ENCODE measurements at places on chromosomes 2 and 18.
A peak's percentile ranks its signal among the peaks of the same experiment; 100 is the strongest.

GRCh38 chr2:173550143-173550542 is 195.5 kb downstream of the CDCA7 start:
- no peak for DNase-seq

DNA sequence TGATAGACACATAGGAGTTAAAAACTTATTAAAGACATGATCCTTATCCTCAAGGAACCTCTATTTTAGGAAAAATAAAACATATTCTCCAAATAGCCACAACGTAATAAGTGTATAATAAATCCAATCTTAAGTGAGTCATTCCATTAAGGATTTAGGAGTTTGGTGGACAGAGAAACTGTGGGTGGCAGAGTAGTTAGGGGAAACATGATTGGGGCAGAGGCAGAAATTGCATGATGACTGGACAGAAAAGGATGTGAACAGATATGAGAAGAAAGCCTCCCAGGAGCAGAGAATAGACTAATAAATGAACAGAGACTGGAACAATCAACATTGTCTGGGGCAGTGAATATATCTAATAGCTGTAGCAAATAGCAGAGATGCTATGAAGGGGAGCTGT is 48.1 kb upstream of the SIGLEC15 start:
- no peak for DNase-seq

DNA sequence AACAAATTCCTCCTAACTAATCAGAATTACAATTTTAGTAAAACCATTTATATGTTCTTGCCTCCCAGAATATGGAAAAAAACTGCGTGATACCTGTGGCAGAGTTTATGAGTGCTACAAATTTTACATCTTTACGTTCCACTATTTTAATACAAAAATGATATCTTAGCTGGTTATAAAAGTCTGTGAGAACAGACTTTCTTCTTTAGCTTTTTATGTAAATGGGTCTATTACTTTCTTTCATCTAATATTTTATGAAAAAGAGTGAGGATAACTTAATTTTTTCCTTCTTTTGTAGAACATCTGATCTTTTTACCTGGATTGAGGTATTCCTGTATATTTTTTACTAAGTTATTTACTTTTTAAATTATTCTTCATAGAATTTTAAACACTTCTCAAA is 22.1 kb upstream of the REG3A start:
- no peak for DNase-seq

- DNase-seq = no peak
Observed at GRCh38 chr2:190537765-190538164, 3.2 kb upstream of the NEMP2 start.

- no peak for DNase-seq
Observed at GRCh38 chr18:45652303-45653080, 37.2 kb downstream of the SLC14A2 start.

GRCh38 chr2:127508631-127509034 is 17.7 kb downstream of the IWS1 start:
- peak; percentile 39 for DNase-seq

GRCh38 chr2:224023188-224023587 is 15.9 kb downstream of the SERPINE2 start:
- DNase-seq = no peak

GRCh38 chr2:7899923-7900322 is 781.9 kb upstream of the ID2 start:
- no peak for DNase-seq

DNA sequence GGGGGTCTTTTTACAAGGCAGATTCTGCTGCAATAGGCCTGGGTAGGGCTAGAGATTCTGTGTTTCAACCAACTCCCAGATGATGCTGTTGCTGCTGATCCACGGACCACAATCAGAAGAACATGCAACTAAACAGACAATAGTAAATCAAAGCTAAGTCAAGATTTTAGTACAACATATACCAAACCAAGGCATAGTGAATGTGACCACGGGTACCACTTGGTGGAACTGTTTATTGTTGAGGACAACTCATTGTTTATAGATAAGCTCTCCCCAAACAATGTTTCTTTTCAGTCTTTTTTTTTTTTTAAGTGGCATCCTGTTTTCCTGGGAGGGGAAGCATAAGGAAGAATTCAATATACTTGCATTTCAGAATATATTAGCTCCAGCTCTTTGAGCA is 36.0 kb upstream of the DARS1 start:
- no peak for DNase-seq

DNA sequence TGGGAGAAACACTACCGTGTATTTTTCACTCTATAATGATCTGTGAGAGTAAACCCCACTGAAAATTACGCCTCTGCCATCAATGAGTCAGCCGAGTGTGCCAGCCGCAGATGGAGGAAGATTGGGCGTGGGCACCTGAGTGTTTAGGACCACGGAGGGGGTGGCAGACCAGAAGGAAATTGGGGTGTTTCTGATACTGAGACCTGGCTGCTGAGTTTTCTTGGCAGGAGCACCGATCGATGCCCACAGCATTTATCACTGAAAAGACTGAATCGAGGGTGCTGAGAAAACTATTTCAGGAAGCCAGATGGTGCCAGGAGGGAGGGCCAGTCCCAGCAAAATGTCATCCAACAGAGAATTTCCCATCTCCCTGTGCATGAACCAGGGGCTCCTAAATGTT is 91.9 kb upstream of the TPO start:
- DNase-seq = no peak

DNA sequence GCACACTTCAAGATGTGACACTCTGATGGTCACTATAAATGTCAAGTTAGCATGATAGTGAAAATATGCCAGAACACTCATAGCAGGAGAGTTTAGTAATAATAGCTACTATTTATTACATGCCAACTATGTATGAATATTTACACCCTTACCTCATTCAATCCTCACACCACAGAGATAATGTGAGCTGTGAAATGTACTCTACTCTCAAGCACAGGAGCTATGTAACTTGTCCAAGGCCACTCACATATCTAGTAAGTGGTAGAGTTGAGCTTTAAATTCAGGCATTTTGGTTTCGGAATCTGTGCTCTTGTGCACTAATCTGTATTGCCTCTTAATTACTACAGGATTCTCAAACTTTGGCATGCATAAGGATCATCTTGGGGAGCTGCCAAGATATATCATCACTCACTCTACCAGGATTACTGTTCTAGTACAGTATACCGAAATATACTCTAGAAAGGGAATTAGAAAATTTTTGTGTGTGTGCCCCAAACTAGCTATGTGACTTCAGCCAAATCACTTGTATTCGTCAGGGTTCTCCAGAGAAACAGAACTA is 154.3 kb downstream of the PLCL1 start:
- DNase-seq = no peak

DNA sequence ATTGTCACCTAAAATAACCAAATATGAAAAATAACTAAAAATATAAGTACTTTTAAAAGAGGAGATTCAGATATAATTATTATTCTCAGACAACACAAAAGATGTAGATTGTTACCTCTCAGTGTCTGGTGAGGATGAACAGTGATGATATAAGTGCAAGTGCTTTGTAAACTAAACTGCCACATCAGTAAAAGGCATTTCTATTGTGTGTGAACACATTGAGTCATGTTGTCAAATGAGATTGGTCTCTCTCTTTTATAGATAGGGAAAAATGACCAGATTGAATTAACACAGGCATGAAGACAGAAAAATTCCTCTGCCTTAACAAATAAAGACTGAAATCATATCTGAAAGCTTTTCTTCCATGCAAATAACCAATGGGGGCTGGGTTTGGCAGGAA is 182.4 kb upstream of the TMEFF2 start:
- DNase-seq = no peak

All from C1 segment of cervical spinal cord (tissue), 14 donors.